ENCODE measurements at places on chromosomes 12 and 14.

GRCh38 chr12:29782285-29782870, 1.4 kb downstream of the TMTC1 start:
- DNase-seq: no peak

DNA sequence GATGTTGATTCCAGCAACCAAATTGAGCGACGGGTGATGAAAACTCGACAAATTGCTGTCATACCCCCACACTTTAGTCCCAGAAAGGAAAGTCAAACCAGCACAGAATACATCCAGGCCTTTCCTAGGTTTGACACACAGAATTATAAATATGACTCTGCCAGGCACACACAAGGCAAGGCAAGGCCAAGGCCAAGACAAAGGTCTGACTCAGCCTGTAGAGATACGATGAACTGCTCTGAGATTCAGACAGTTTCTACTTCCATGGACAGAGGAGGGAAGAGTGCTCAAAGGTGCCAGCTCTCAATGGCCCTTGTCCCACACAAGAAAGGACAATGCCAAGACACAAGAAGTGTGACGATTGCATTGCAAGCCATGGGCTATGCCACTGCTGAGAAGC, 880.2 kb upstream of the TMEM132C start:
- DNase-seq: no peak

DNA sequence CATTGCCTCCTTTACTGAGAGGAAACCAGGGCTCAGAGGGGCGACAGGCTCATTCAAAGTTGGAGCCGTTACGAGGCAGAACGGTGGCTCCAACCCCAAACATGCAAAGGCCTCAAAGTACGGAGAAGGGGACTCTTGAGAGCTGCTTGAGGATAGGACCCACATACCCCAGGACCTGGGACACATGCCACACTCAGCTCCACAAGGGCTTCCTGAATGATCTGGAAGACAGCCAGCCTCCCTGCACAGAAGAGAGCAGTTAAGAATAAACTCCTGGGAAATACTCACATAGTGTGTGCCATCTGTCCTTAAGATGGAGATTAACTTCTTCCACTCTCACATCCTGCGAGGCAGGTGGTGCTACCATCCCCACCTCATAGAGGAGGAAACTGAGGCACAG, 26.6 kb upstream of the NXPH4 start:
- DNase-seq: peak; percentile 44

GRCh38 chr14:51382506-51382905, 142.5 kb downstream of the TMX1 start:
- DNase-seq: no peak

DNA sequence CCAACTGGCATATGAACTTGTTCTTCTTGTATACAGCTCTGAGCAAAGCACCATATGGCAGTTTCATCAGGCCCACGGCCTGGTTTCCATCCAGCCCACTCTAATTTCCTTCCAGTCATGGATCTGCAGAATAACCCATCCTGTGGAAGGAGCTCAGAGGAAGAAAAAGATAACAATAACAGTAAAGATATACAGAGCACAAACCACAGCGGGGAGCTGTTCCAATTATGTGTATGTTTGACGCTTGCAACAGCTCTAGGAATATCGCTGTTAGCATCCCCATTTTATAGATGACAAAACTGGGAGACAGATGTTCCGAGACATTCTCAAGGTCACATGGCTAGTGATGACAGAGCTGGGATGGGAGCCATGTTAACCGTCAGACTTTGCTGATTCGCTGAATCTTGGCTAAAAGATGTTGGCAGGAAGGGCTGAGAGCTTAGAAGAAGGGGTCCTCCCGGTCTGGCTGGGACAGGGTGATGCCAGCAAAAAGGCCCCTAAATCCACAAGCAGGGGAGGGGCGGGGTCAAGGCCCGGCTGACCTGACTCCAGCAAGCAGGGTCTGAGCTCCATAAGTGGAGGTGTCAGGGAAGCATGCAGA, 34.4 kb upstream of the CIPC start:
- DNase-seq: peak; percentile 83

DNA sequence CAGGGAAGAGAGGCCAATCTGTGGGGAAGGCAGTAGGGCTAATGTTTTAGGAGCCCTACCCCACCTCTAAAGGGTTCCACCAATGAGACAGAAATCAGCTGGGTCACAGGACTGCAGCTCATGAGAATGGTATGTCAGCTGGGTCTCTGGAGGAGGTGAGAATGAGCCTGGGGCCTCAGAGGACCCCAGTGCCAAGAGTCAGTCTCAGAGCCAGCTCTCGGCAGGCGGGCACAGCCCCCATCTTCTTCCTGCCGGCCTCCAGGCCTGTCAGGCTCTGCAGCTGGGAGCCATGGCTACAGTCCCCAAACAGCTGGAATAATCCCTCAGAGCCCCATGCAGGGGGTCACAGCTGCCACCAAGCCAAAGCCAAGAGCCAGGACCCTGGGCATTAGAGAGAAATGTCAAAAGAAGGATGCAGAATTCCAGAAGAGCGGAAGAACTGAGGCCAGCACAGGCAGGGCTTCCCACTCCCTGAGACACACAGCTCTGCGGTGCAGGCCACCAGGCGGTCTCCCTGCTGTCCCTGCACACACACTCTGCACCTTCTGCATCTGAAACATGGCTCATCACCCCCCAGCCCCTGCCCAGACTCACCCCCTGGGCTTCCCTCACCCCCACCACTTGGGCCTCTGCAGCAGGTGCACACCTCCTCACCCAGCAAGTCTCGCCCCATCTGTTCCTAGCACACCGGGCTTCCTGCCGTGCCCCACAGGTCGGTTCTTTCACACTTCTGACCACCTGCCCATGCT, 26.0 kb downstream of the ITPK1 start:
- no peak for DNase-seq
